Activated CD8-positive, alpha-beta T cell treated with anti-CD3 and anti-CD28 coated beads for 36 hours (primary cell): ENCODE measurements at places on chromosomes 6 and 20. TPM values are rescaled to one million over a fixed set of nuclear protein-coding genes. Genes with fewer than 3 reads are reported as not detected.
A peak's percentile ranks its signal among the peaks of the same experiment; 100 is the strongest.

DNA sequence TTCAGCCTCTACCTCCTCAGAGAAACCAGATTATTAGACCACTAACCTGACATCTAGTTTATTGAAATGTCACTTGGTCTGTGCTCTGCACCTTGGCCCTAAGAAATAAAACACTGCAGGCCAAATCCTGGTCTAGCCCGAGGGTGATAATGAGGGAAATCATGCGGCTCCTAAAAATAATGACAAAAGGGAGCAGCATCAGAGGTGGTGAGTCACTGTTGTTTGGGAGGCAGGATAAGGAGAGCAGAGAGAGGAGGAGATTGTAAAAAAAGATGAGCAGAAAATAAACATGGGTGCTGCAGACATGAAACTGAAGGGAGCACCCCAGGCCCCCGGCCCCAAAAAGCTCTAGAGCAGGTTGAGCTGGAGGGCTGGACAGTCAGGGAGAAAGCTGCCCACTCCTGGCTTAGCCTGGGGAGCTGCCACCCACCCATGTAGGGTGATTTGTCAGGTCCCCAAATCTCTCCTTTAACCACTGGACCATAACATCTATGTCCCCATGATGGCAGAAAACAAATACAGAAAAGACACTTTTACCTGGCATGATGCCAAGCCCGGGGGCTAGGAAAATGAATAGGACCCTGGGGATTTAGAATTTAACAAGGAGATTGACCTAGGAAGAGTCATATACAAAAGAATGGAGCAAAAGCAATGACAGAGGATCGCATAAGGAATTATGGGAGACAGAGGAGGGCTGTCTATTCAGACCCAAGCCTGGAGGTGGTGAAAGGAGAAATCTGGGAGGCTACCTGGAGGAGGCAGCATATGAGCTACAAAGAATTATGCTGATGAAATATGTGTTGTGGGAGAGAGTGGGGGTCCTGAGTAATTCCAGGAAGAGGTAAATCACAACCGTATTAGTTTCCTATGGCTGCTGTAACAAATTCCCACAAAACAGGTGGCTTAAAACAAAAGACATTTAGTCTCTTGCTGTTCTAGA lies 103.7 kb downstream of the SNAP25 start:
- H3K4me3 ChIP-seq: no peak overlapping the region
- H3K4me1 ChIP-seq: no peaks in the 10 kb centered on the region
- no peak overlapping the region for H3K27ac ChIP-seq
- DNase-seq: no peak
- H3K36me3 ChIP-seq: no peaks in the 10 kb centered on the region
- peaks cover 4% of the 10 kb centered on the region for H3K27me3 ChIP-seq

GRCh38 chr6:170144571-170145271 lies 146.2 kb downstream of the DLL1 start:
- H3K36me3 ChIP-seq: peaks cover 13% of the 10 kb centered on the region
- no peak overlapping the region for H3K4me3 ChIP-seq
- no peaks in the 10 kb centered on the region for H3K27me3 ChIP-seq
- H3K27ac ChIP-seq: peak overlapping the region; percentile 47
- peaks cover 48% of the 10 kb centered on the region for H3K4me1 ChIP-seq
- no peak for DNase-seq

DNA sequence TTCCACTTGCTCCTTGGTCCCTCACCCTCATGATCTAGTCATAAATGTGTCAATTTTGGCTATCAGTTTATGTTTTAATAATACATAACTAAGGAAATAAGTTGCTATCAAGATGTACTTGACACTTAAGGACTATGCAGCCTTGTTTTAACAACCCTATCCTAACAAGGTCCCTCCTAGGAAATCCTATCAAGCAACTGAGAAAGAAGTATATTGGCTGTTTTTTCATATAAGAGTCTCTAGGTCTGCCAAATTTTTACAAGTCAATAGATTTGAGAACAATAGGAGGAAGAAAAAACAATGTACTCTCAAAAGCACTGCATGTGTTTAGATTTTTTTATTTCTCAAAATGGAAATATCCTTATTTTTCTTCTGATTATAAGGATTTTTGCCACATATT lies 14.7 kb downstream of the FILIP1 start:
- no peak overlapping the region for H3K4me3 ChIP-seq
- no peaks in the 10 kb centered on the region for H3K36me3 ChIP-seq
- DNase-seq: no peak
- H3K4me1 ChIP-seq: no peaks in the 10 kb centered on the region
- peaks cover 20% of the 10 kb centered on the region for H3K27me3 ChIP-seq

Gene GPR31
- not detected for total RNA-seq

Gene SLC52A3
- not detected for total RNA-seq

DNA sequence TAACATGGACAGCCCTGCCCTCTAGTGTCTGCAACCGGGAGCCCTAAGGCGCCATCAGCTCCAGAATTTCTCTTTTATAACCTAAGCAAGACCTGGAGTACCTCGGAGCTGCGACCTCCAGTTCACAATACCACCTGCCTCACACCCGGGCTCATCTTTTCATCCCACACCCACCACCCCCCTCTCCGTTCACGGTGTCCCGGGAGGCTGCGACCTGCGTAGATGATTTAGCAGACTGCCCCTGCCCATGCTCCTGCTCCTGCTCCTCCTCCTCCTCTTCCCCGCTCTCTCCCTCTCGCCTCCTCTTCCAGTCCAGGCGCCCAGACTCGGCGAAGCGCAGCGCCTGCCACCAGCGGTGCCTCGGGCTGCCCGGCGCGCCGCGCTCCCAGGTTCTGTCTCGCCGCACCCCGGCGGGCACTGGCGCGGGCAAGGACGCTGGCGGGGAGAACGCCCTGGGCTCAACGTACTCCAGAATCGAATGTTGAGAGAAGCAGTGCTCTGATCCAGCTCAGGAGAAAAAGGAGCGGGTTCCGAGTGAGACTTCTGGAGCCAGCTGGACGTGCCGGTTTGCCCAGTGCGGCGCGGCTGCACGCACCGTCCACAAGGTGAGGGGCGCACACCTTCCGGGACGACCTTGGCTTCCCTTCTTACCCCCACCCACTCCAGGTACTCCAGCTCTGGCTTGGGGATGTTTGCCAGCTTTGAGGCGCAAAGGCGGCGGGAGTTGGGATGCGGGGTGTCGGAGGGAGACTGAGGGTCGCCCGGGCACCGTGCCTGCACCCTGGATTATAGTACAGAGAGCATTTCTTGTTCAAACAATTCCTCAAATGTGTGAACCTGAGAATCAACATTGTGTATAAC lies at the start of gene HTR1E:
TSS of gene HTR1E (plus strand) at position 310 of the 861 bp plus-strand sequence. CDS start 77,807 bp downstream, outside the sequence.
- H3K4me1 ChIP-seq: no peaks in the 10 kb centered on the region
- H3K27ac ChIP-seq: no peak within 1 kb of the TSS
- peaks cover 32% of the 10 kb centered on the region for H3K27me3 ChIP-seq
- H3K4me3 ChIP-seq: no peak within 1 kb of the TSS

GRCh38 chr20:50804437-50805348 lies 9.8 kb downstream of the BCAS4 start:
- DNase-seq: peak; percentile 55
- H3K27ac ChIP-seq: peak overlapping the region; percentile 95
- peak overlapping the region; percentile 69 for H3K4me3 ChIP-seq
- peaks cover 2% of the 10 kb centered on the region for H3K36me3 ChIP-seq

- no peak overlapping the region for H3K4me3 ChIP-seq
- no peak for DNase-seq
- no peaks in the 10 kb centered on the region for H3K4me1 ChIP-seq
- H3K36me3 ChIP-seq: no peaks in the 10 kb centered on the region
- no peaks in the 10 kb centered on the region for H3K27me3 ChIP-seq
- H3K27ac ChIP-seq: no peak overlapping the region
These were observed 102.7 kb downstream of the RNASET2 start for GRCh38 chr6:166853371-166854325.

Gene HLA-DQB2
- 0.60 TPM for total RNA-seq

- H3K27me3 ChIP-seq: peaks cover 45% of the 10 kb centered on the region
- H3K4me1 ChIP-seq: peaks cover 16% of the 10 kb centered on the region
- H3K4me3 ChIP-seq: peak overlapping the region; percentile 76
- peak; percentile 77 for DNase-seq
These were observed 722 bp downstream of the ISM1 start for GRCh38 chr20:13221673-13222318.

Gene BPIFA1
- not detected for total RNA-seq

- peaks cover 37% of the 10 kb centered on the region for H3K36me3 ChIP-seq
- no peaks in the 10 kb centered on the region for H3K27me3 ChIP-seq
- H3K4me1 ChIP-seq: no peaks in the 10 kb centered on the region
- no peak for DNase-seq
These were observed 14.3 kb downstream of the CRNKL1 start for GRCh38 chr20:20037960-20038359.

GRCh38 chr20:31707994-31708735 lies 14.5 kb downstream of the BCL2L1 start:
- peaks cover 88% of the 10 kb centered on the region for H3K36me3 ChIP-seq
- H3K27me3 ChIP-seq: no peaks in the 10 kb centered on the region
- H3K4me1 ChIP-seq: peaks cover 75% of the 10 kb centered on the region
- no peak for DNase-seq
- peak overlapping the region; percentile 66 for H3K27ac ChIP-seq

Gene KCNK15
- 0.25 TPM for total RNA-seq
